ENCODE measurements at places on chromosomes 2 and 18.

GRCh38 chr2:24907116-24907515, 12.9 kb downstream of the ADCY3 start:
- no peak for DNase-seq

DNA sequence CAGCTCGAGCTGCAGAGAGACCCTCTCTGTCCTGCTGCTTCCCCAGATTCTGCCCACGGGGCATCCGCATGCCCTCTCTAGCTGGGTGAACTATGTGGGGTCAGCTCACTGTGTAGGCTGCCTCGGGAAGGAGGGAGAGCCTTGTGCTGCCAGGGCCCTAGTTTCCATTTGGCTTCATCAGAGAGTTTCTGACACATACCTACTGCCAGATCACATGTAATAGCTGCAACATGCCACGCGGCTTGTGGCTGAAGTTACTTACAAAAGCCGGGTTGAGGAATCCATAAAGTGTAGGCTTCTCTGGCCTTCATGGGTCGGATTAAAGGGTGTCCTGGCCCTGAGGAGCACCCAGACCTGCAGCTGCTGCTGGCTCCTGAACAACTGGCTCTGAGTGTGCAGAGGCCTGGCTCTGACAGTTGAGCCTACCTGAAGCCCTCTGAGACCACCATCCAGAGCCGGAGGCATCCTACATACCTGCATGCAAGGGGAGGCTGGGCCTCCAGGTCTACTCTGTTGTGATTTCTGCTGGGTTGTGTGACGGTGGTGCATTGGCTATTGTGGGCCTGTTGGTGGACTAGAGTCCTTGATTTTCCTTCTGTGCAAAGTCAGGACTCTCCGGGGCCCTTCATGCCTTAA, 130.0 kb downstream of the SH3RF3 start:
- DNase-seq = no peak

DNA sequence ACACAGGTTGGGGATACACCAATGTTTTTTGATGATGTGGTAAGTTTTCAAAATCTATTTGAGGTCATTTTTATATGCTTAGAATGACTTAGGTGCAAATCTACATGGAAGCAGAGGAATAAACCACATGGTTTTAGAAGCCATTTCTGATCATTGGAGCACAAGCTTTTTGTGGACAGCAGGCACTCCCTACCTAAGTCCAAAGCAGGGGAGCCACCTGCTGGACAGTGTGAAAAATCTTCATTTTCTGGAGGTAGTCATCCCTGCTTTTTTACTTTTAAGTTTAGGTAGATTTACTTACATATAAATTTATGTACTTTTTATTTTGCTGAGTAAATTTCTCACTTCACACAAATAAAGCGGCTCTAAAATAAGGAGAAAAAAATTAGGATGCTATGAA, 323.2 kb downstream of the PLCL1 start:
- DNase-seq = peak; percentile 37

GRCh38 chr18:8283891-8284585, 325.2 kb upstream of the RAB12 start:
- DNase-seq = no peak

DNA sequence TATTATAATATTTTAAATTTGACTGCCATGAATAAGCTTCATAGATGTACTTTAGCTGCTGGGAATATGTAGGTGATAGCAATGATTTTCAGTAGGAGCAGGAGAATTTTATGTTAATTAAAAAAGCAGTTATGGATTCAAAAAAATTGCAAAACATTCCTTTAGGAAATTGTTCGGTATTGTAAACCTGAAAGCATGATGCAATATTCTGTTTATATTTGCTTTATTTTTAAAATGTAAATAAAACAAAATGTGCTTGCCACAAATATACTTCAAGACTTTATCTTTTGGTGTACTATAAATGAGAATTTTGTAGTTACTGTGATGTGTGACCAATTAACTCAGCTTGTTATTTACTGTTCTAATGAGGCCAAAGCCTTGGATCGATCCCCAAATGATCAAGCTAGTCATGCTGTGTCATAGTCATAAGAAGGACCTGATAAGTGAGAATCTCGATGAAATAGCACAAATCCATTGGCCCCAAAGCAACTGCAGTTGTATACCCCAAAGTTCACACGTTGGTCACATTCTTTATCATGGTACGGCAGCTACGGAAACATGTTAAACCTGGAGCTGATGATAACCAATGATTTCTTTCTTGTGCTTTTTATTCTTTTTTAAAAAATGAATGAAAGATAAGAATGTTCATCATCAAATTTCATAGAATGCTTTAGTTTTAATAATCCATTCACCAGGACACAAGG, 23.6 kb upstream of the ATIC start:
- DNase-seq = no peak

DNA sequence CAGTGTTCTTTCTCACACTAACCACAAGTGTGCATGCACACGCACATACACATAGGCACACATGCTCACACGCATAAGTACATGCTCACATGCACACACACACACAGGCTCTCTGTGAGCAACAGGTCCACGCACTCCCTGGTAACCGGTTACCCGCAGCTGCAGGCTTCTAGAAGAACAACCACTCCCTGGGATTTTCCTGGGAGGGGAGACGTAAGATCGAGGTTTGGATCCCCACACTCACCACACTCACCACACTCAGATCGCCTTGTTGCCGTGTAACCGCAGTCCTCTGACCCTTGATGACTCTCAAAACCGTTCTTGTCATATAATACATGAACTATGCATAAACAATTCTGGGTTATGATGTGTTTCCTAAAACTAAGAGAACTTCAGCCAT, 42.2 kb downstream of the TTC32 start:
- no peak for DNase-seq

DNA sequence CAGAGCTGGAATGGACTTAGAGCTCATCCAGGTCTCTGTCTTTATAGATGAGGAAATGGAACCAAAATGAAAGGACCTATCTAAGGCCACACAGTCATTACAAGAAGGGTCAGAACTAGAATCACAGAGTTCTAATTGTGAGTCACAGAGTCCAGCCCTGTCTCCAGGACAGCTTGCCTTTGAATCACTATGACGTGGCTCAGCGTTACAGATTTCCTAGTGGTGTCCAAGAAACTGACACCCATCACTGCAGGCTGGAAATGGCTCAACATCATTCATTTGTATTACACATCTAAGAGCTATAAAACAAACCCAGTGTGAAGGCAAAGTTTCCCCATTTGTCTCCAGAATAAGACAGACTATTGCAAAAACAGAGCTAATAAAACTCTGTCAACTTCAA, 164.3 kb upstream of the SIX2 start:
- DNase-seq = no peak

GRCh38 chr2:46490521-46491141, 11.3 kb downstream of the TMEM247 start:
- no peak for DNase-seq

GRCh38 chr2:63434024-63435001, 154.0 kb downstream of the WDPCP start:
- no peak for DNase-seq

DNA sequence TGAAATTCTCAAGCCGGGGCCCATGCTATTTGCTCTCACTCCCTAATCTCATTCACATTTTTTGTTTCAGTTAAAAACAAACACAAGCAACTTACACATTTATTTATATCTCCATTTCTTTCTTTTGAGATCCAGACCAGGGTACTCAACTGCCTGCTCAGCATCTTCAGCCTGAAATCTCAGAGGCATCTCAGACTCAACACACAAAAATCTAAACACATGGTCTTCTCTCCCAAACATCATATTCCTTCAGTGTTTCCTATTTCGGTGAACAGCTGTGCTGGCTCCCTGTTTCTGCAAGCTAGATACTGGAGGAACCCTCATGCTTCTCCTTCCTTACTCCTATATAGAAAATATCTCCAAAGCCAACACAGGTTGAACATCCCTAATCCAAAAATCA, 11.3 kb upstream of the RTTN start:
- no peak for DNase-seq

DNA sequence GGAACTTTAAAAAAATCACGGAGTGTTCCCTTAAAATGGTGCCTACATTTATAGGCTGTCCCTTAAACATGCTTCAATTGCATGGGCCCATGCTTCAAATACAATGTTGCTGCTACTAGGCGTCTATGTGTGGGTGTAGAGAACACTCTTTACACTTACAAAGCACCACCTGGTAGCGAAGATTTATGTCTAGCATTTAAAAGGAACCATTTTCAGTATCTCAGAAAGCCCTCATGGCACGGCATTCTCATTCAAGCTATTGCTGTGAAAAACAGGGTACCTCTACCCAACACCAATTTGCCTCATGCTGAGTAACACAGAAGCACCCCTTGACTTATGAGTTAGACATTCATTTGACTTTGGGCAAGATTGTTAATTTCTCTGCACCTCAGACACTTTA, 112.9 kb upstream of the CNTNAP5 start:
- DNase-seq = no peak

GRCh38 chr2:51120754-51121280, 88.9 kb upstream of the NRXN1 start:
- no peak for DNase-seq

DNA sequence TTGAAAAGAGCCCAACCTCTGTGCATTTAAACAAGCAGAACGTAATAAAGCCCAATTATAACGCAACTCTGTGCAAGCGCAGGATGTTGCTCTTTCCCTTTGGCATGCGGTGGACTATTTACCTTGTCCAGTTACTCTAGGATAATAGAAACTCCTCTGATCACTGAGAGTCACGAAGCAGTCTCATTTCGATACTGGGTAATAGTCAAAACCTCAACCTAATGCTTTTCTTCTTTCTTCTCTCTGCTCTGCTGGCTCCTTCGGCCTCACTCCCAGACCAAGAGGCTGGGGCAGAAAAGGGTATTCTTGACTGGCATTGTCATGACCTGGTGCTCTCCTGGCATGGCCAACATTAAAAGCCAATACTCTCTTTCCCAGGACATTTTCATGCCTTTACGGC, 89.7 kb upstream of the GCFC2 start:
- DNase-seq = no peak

DNA sequence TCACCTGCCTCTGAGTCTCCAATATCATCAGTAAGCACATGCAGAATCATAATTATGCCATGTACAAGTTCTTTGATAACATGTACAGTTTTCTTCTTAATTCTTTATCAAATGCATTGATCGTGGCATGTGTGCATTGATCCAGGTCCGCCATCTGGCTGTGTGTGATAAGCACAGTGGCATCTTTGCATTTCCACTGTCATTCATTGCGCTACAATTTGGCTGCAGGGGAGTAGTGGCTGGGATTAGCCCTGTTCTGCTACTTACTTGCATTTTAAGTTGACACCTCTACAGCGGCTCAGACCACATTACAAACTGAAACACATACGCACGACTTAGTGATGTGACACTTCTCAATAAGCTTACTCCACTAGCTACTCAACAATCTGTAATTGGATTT, 83.6 kb upstream of the OTX1 start:
- DNase-seq = no peak

- no peak for DNase-seq
Observed at GRCh38 chr2:179917272-179917671, 55.9 kb upstream of the ZNF385B start.

DNA sequence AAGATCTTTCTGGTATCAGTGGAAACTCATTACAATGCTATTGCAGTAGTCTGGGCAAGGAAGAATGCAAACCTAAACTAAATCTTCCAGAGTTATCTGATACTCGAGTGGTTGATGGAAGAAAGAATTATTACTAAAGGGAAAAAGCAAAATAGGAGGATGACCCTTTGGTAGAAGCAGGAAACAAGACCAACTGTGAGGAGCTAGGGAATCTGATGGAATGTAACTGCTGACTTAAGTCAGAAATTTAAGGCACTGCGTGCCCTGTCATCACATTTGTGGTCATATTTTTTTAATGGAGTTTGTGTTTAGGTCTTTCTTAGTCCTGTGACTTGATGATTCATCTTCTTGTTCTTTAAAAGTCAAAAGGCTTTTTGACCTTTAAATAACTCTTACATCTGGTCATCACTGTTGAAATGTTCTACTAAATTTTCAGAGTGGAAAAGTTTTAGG, 36.5 kb upstream of the ARMC9 start:
- no peak for DNase-seq

- DNase-seq = no peak
Observed at GRCh38 chr2:216031960-216032689, 18.8 kb upstream of the MREG start.

GRCh38 chr2:98374286-98374685, 28.0 kb downstream of the CNGA3 start:
- no peak for DNase-seq

DNA sequence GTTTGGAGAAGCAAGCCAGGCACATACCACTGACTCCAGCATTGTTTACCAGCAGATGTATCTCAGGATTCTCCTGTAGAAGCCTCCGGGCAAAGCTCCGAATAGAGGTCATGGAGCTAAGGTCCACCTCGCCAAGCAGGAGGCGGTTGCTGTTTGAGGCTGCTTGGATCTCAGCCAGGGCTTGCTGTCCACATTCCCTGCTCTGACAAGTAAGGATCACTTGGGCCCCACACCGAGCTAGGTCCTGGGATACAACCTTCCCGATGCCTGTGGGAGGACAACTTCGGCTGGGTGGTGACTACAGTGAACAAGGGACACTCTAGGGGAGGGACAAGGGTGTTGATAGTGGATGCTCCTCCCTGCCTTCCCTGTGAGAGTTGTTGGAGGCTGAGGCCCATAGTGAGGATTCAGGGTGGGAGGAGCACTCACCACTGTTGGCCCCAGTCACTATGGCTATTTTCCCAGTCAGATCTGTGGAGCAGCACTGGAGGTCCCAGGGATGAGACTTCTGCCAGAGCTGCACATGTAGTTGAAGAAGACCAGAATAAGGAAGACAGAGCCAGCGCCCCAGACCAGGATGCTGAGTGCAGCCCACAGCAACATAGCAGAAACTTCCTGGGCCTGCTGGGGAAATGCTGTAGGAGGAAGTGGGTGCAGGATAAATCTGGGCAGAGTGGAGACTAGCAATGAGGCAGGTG, 8.3 kb downstream of the C2orf81 start:
- DNase-seq = no peak

DNA sequence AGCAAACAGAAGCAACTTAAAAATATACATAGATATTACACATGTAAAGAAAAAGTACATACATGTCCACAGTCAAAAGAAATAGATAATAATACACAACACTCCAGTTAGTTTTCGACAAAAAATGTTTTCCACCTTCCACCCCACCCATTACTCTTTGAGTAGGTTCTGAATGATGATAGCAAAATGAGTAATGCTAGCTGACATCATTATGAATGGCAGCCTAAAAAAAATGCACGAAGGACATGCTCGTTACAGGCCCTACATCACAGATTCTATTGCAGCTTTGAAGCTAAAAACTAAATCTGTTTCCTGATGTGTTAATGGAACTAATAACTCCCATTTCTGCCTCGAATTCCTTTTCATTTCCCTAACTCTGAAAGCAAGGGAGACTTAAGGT, 578.7 kb upstream of the NETO1 start:
- no peak for DNase-seq

GRCh38 chr18:48799724-48800315, 150.9 kb downstream of the SMAD7 start:
- no peak for DNase-seq

DNA sequence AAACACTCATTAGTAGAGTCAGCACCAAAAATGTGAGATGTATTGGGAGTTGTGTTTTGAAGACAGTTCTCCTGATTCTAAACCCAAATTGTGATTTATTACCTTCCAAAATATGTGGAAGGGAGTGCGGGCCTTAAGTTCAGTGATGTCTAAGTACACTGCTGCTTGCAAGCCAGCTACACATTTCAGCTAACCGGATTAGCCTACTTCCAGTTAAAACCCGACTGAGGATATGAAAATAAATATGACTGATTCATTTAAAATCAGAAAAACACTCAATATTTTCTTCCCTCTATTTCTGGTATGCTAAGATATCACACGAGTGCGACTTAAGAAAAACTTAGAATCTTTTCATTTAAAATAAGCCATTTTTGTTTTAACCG, 907 bp downstream of the FHL2 start:
- no peak for DNase-seq

- no peak for DNase-seq
Observed at GRCh38 chr18:76697441-76697901, 124.9 kb upstream of the ZNF236 start.
